ENCODE measurements at places on chromosomes 2 and 18.
A peak's percentile ranks its signal among the peaks of the same experiment; 100 is the strongest.

GRCh38 chr2:1256632-1257324 is 156.5 kb upstream of the TPO start:
- DNase-seq = no peak

DNA sequence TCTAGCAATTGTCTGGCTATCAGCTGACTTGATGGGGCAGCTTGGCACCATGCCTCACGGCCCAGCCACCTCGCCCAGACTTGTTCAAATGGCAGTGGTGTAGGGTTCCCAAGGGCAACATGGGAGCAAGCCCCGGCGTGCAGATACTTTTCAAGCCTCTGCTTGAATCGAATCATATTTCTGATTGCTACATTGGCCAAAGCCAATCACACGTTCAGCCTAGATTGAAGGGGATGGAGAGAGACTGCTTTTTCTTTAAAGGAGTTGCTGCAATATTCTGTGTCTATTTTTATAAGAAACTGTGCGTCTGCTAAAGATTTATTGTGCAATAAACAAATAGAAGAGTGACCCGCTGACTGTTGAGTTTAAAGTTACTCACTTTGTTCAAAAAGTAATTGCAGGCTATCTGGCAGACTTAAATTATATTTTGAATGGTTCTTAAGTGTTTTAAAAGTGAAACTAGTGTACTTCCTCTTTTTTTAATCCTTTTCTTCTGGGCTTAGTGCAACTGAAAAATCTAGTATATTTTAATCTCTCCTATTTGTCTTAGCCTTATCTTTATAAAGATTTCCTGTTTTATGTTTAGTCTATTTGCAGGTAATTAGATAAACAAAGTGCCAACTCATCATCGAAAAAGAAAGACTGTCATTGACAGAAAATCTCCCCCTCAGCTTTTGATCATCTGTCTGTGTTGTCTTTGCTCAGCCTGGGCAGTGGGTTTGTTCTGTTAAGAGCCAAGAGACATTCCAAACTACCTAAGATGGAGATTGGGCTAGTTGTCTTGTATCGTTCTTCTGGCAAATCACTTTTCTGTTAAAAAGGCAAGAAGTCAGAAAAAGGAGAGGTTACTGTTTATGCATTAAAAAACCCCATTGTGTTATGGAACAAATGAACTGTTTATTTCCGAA is 156.1 kb downstream of the TPGS2 start:
- DNase-seq = peak; percentile 57

- no peak for DNase-seq
Observed at GRCh38 chr2:118498943-118499342, 348.5 kb downstream of the EN1 start.

DNA sequence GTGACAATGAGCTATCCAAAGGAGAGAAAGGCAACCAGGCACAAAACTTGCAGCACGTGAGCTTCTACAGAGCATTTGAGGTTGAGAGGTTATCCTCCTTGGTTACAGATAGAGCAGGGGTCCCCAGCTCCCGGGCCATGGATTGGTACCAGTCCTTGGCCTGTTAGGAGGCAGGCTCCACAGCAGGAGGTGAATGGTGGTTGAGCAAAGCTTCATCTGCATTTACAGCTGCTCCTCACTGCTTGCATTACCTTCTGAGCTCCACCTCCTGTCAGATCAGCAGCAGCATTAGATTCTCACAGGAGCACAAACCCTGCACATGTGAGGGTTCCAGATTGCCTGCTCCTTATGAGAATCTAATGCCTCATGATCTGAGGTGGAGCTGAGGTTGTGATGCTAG is 57.8 kb upstream of the ST8SIA3 start:
- DNase-seq = no peak

DNA sequence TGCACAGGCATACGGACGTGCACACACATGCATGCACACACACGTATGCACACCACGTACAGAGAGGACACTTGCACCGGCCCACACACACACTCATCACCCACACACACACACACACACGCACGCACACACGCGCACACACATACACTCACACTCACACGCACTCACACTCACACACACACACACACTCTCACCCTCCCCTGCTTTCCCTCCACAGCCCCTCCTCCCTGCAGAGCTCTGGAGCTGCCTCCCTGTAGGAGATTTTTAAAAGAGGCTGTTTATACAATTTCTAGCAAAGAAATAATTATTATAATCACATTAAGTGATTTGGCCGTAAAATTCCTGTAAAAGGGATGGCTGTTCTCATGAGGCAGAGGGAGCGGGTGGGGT is 36.5 kb upstream of the SNED1 start:
- DNase-seq = no peak

GRCh38 chr2:158647436-158648231 is 147.5 kb upstream of the DAPL1 start:
- DNase-seq = no peak

DNA sequence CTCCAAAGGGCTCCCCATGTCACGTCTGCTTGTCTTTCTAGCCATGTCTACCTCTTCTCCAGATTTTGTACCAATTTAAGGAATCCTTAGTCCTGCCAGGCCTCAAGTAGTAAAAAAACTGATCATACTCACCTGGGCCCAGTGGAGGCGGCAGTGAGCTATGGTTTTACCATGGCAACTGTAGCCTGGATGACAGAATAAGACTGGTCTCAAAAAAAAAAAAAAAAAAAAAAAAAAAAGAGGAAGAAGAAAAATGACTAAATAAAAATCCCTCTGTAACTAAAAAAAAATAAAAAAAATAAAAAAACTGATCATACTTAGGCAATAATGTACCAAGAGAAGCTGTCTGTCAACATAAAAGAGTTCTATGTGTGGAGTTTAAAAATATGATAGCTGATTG is 221.6 kb downstream of the NR4A2 start:
- DNase-seq = no peak

DNA sequence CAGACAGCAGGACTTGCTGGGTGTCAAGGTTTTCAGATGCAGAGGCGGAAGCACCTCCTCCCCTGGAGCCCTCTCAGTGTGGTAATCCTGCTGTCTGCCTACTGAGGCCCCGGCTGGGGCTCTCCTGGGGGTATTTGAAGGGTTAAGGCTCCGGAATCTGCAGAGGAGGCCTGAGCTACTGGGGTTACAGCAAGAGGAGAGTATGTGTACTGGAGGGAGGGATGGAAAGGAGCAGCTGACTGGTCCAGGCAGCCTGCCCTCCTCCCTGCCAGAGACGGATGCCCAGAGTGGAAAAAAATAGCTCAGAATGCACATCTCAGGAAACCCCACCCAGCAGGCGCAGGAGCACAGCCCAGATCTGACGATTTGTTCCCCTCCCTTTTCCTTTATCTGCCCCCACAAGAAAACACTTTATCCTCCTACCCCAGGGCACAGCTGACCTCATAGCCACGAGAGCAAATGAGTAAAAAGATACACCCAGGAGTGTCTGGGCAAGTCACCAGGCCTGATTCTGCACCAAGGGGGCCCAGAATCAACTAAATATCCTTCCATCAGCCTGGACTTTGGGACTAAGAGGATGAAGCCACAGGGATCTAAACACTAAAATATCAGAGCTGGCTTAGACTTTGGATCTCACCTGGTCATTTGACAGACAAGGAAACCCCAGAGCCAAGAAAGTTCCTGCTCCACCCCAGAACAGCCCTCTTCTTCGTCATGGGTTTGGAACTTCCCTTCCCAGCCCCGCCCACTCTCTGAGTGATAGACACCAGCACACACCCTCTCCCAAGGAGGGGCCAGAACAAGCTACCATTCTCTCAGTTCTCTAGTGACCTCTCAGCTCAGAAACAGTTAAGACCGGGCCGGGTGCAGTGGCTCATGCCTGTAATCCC is 5.5 kb downstream of the TMBIM1 start:
- peak; percentile 91 for DNase-seq

GRCh38 chr2:197875763-197876162 is 71.4 kb downstream of the PLCL1 start:
- no peak for DNase-seq

DNA sequence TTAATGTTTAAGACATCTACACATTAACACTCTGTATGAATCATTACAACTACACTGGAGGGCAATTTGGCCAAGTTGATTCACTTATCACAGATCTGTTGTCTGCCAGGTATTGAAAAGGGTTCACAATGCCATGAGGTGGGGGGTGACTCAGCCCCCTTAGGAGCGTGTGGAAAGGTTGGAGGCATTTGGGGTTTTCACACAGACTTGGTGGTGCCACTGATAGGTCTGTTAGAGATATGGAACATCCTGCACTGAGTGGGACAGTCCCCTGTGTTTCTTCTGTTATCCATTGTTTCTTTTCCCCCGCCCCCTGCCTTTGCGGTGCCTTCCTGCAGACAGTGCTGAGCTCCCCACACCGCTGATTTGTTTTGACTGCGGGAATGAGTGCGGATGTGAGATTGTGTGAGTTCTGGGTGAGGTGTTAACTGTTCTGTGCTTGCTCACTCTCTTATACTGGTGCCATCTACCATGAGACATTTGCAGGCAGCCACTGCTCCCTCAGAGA is 9.3 kb upstream of the TSN start:
- no peak for DNase-seq

- DNase-seq = peak; percentile 17
Observed at GRCh38 chr2:210252699-210253606, 27.7 kb upstream of the ACADL start.

DNA sequence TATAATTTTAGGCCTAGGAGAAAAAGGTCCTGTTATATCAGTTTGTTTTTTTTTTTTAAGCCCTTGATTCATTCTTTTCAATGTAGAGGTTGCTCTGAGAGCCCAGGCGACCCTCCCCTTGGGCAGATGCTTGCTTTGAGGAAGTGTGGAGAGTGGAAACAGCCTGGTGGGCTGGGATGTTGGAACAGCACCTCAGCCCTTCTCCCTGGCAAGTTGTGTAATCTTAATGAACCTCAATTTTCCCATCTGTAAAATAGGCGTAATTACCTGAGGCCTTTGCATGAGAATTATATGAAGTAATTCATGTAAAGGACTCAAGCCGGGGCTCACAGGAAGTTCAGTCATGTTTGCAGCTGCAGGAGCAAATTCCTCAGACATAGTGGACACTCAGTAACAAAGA is 49.7 kb upstream of the POMC start:
- no peak for DNase-seq

DNA sequence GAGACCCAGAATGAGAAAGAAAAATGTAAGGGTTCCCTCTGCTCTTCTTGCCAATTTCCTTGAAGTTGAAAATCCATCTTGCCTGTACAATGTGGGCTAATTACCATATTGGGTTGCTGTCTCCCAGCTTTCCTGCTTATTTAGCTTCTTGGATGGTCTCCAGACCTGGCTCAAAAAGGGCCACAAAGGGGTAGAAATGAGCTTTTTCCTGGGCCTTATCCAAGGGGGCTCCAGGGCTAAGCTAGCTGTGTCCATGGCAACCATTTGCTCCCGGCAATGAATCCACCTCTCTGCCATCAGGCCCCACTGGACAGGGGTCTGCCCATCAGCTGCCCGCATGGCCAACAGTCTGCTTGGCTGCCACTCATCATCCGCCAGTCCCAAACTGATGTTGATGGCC is 85.0 kb downstream of the BOD1L2 start:
- DNase-seq = no peak

DNA sequence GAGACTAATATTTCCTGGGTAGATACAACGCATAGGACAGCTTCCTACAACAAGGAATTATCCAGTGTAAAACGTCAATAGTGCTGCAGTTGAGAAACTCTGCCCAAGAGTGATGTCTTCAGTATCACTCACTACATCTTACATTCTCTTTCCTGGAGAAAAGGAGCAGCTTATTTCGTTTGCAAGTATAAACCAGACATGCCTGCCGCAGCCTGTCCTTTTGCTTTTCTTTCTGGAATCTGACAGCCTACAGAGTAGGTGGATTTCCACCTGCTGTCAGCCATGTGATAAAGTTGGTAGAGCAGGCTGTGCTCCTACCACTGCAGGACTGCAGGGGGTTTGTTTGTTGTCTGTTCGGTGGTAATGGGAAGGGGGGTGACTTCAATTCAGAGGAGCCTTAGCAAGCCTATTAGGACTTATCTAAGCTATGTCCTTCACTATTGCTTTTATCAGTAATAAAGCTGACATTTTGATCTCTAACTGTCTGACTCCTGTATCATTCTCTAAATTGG is 439.1 kb downstream of the GRB14 start:
- DNase-seq = no peak

DNA sequence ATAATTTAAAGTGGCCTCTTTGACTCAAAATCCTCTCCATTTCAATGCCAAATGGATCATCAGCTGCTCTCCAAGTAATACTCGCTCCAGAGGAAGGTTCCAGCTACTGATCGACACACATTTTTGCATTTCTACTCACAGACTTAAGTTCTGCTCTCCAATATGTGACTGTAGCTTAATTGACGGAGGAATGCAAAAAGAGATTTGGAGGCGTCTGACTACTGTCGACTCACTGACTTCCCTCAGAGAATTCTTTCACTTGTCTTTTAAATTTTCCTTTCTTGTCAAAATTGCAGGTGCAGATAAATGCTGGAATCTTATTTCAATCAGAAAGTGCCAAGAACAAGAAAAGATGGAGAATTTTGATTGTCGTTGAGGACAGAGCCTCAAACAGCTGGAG is 84.1 kb upstream of the PAPOLG start:
- no peak for DNase-seq

- peak; percentile 72 for DNase-seq
Observed at GRCh38 chr18:21004726-21005125, 106.9 kb downstream of the ROCK1 start.

DNA sequence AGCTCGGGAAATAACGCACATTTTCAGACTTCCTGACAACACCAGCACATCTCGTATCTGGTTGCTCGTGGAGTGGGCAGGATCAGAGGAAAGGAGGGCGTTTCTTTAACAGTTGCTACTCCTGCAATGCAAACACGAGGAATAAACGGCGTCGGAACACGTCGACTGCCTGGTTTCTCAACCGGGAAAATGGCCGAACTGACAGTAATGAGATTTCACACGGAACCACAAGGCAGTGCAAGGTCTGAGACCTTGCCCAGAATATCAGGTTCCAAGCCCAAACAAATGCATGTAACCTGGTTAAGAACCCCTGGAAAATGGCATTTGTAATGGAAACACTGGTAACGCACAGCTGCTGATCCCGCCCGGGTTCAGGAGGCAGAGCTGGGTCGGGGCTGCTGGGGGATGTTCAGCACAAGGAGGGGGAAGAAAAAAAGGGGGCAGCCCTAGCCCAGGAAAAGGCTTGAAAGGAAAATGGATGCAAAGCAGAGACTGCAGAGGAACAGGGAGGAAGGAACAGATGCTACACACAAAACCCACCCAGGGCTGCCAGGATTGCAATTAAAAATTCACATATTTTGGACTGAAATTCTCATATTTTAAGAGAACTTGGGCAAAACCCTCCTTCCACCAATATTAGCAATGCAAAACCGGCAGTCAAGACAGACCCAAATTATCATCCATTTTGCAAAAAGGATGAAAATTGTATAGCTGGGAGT is 61.6 kb upstream of the KLHL29 start:
- DNase-seq = no peak
